ENCODE measurements at places on chromosomes 6 and 20.
A peak's percentile ranks its signal among the peaks of the same experiment; 100 is the strongest.

GRCh38 chr6:147154454-147154853 lies 49.8 kb upstream of the STXBP5 start:
- DNase-seq = peak; percentile 44

GRCh38 chr6:761997-762396 lies 69.1 kb upstream of the EXOC2 start:
- DNase-seq = no peak

GRCh38 chr20:53599910-53600632 lies 6.4 kb upstream of the ZNF217 start:
- no peak for DNase-seq

DNA sequence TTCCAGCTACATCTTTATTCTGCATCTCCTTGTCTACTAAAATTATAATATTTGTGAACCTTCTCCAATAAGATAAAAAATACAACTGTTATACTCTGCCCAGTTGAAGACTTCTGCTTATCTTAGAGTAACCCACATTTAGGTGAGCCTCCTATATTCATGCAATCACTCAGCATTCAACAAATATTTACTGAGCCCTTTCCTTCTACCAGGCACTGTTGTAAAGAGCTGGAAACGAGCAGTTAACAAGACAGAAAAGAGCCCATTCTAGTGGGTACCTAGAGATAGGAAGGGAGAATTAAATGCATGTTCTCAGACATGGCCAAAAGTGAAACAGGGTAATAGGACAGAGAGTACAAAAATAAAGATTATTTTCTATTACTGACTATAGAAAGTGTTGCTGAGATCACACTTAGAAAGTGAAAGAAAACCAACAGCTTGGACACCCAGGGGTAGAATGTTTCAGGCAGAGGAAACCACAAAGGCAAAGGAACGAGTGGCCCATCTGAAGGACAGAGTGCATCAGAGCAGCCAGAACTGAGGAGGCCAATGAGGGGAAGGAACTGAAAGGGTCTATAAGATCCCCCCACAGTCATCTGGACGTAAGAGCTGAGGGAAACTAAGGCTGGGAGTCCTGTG lies 50.8 kb upstream of the SMLR1 start:
- no peak for DNase-seq

DNA sequence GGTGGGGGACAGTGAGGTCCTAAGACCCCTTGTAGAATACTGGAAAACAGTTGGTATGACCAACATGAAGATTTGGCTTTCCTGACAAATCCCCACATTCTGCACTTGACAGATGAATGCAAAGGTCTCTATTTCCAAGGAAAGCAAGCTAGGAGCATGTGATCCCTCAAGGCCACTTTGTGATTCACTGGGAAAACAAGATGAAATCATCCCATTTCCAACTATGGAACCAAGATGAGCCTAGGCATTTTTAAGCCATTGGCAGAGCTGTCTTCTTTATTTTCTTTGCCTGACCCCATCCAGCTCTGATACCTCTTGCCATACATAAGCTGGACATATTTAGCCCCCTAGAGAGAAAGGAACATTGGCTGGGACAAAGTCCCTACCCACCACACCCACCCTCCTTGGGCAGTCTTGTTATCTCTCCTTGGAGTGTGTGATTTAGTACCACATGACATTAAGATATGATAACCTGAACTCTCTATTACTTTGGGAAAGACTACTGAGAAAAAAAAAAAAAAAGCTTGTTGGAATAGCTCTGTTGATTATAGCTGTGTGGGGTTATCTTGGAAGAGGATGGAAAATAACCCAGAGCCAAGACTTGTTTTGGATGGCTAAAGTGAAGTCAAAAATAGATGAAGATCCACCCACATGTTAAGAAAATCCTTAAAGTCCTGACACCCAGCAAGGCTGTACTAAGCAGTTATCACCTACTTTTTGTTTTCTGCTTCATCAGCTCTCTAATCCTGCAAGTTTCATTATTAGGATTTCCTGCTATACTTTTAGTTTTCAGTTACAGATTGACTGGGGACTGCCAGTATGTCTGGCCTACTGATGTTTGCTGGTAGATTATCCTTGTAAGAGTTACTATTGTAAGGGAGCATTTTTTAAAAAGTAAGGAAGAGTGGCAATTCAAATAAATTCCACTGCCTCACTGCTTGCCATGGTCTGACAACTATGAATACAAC lies 90.1 kb upstream of the PREP start:
- no peak for DNase-seq

DNA sequence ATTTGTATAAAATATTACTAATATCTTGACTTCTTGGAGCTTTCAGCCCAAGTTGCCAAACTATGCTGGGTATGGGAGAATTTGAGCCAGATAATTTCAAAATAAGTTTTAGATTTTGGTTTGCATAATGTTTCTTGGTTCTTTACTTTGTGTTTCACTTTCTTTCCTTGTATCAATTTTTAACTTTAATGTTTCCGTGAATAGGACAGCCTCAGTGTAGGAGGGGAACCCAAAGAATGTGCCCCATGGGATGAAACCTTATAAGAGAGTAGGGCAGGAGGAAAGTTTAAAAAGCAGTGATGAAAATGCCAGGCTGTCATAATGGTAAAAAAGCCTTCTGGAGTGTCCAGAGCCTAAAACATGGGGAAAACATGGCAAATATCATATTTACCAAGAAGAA lies 252.4 kb upstream of the IRAK1BP1 start:
- DNase-seq = no peak
